ENCODE measurements at places on chromosomes 1 and 21.

DNA sequence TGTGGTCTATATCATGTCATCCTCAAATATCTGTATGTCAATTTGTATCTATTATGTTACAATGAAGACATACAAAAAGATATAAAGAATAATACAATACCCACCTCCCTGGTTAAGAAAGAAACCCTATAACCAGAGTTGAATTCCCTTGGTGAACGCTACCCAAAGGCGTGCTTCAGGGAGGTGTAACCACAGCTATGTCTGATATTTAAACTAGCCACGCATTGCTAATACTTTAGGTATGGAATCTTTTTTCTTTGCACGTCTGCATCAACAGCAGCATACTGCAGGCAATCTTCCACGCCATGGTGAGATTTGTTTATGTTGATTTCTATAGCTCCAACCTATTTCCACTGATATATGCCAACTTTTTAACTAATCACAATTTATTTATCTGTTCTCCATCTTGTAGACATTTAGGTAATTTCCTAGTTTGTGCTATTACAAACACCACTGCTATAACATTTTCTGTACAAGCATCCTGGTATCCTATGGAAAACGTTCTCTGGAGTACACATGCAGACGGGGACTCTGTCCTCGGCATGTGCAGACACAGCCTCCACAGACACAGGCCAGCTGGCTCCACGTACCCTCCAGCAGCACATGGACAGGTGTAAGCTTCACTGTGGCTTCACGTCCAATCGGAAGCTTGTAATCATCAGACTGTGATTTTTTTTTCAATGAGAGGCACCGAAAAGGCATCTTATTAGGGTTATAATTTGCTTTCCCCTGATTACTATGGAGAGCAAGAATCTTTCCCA, 58.5 kb downstream of the HSF2BP start:
- DNase-seq = no peak

DNA sequence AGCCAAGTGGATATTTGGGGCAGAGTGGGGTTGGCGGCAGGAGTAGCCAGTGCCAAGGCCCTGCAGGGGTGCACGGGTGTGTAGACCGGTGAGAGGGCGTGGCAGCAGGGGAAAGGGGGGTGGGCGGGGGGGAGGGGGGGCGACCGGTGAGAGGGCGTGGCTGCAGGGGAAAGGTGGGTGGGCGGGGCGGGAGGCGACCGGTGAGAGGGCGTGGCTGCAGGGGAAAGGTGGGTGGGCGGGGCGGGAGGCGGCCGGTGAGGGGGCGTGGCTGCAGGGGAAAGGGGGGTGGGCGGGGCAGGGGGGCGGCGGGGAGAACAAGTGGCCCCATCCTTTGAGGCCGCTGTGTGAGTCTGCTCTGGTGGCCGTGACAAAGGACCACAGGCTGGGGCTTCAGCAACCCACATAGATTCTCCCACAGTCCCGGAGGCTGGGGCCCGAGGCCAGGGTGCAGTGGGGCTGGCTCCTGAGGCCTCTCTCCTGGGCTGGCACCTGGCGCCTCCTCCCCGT, 25.8 kb downstream of the RRP1 start:
- DNase-seq = no peak

DNA sequence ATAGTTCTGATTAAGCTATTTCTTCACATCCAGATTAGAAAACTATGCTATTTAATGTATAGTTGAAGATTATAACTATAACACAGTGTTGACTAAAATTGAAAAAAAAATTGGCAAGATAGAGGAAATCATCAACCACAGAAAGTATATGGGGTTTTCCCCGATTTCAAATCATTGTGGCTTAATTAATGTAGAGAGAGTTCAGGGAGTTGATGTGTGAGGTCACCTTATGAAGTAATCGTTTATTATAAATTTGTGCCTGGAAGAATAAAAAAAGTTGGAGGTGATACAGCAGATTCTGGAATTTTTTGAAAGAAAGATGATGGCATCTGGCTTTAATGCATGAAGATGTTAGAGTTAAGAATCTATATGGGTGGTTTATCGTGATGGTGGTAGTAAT, 84.3 kb downstream of the PTGS2 start:
- no peak for DNase-seq

- no peak for DNase-seq
Measured at GRCh38 chr1:27961646-27962221, 2.0 kb downstream of the XKR8 start.

DNA sequence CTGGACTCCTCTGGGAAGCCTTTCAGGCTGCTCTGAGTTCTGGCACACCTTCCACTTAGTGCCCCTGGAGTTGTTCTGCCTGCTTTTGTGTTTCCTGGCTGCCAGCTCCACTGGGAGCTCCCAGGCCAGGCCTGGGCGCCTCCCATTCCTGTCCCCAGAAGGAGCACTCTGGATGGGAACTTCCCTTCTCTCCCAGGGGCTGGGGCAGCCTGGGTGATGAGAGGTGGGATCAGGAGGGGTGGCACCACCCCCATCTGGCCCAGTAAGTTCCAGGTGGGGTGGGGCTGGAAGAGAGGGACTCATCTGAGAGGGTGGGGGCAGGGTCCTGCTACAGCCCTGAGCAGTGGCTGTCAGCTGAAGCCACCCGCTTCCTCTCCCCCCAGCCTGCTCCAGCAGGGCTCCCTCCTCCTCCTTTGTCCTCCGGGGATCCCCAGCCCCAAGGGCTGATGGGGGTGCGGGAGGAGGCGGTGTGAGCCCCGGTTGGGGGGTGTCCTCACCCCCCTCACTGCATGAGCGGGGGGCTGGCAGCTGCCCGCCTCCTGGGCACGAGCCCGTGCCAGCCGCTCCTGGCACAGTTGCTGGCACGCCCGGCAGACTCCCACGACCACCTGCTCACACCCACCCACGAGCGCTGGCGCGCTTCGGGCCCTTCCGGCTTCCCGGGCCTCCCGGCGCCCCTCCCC, 4.7 kb downstream of the FOXO6 start:
- no peak for DNase-seq

DNA sequence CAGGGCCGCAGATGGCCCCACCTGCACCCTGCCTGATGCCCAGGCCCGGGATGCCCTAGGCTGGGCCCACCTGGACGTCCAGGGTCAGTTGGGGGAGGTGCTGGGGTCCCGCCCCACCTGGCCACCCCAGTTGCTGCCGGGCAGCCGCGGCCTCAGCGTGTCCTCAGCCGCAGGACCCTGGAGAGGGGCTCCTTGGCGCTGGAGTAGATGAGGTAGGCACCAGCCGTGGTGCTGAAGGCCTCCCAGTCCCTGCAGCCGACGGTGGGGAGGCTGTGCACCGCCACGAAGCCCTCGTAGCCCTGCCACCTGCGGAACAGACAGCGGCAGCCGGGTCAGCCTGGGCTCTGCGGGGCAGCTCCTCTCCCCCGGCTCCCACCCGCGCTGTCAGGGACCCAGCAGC, 40.4 kb downstream of the KRTAP10-1 start:
- no peak for DNase-seq
